Activated T-helper 2 cell treated with anti-CD3 and anti-CD28 coated beads, Interferon-gamma antibody, Interleukin-2, Interleukin-4, amounts not matched to agents 10 μg/mL and 5 μg/mL and 100 μg/mL, durations not matched to agents 14 hours and 24 hours and 36 hours (primary cell): ENCODE measurements at places on chromosomes 11 and 22. TPM values are rescaled to one million over a fixed set of nuclear protein-coding genes. Genes with fewer than 3 reads are reported as not detected.
A peak's percentile ranks its signal among the peaks of the same experiment; 100 is the strongest.

DNA sequence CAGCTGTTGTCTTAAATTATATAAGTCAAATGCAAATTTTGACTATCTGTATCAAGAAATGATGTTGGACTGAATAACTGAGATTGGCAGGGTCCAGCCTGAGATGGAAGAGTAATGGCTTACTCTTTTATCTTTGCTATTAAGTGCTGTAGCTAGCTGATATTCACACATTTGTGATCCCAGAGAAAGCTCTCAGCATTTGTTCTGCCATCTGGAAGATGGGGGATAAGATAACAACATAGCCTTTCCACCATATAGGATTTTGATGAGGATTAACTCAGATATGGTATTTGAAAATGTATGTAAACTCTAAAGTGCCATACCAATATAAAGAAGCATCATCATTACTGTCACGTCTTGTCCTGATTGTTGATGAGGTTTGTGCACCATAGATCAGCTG is 1063.2 kb upstream of the TENM4 start:
- no peak for DNase-seq

GRCh38 chr11:8099291-8099899 is 18.4 kb downstream of the TUB start:
- DNase-seq, result peak; percentile 47

- peak; percentile 54 for DNase-seq
Measured at GRCh38 chr11:19241260-19242178, 774 bp upstream of the E2F8 start.

- DNase-seq, result no peak
Measured at GRCh38 chr22:17846326-17846992, 72.2 kb upstream of the BID start.

DNA sequence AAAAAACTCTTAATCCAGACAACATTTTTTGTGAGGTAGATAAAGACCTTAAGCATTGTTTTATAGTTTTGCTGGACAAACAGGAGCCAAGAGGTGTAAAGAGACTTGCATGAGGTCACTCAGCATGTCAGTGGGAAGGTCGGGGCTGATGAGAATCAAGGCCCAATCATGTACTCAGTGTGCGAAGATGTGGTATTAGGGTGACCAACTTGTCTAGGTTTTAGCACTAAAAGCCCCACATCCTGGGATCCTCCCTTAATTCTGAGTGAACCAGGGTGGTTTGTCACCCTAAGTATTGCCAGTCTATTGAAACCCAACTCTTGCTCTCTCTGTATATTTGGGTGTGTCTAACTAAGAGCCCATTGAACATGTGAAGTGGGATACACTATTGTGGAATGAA is 19.5 kb upstream of the SORL1-AS1 start:
- no peak for DNase-seq

Gene C22orf15
- 0.23 and 0.52 TPM in 2 replicates for total RNA-seq

Gene PHLDA2
- 34.5 and 34.7 TPM in 2 replicates for total RNA-seq

Gene FAT3
- total RNA-seq, result under 0.01 and 0.02 TPM in 2 replicates
